ENCODE measurements at places on chromosomes 3 and 15.

DNA sequence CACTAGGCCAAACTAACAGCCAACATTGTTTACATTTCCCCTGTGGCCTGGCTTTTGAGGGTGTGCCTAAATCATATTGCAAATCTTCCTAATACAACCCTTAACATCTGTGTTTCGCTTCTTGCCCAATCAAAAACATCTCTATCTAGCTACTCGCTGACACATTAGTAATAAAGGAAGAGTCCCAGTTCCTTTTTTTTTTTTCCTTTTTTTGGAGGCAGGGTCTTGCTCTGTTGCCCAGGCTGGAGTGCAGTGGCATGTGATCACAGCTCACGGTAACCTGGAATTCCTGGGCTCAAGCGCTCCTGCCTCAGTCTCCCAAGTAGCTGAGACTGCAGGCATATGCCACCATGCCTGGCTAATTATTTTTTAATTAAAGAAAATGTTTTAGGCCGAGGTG, 2.1 kb upstream of the SRPRB start:
- DNase-seq: no peak

DNA sequence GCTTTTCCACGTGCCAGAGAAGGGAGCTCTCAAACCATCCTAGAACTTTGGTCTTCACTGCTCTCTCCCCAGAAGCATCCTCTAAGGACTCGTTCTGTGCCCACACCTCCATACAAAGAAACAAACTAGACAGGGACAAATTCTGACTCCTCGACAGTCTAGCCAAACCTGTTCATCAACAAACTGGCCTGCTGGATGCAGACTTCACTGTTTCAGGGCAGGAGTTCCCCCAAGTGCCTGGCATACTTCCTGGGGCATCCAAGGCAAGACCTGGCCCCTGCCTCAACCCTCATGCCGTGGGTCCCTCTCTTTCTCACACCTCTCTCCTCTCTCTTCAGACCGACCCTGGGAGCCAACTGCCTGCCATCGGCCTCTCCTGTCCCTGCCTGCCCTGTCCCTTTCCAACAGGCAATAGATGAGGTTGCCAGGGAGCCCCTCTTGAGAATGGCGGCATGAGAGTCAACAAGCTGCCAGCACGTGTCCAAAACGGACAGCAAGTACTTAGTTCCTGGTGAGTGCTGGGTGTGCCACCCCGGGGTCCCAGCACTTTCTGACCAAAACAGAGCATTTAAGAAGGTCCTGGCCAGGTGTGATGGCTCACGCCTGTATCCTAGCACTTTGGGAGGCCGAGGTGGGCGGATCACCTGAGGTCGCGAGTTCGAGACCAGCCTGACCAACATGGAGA, 79.1 kb upstream of the HES1 start:
- DNase-seq: no peak

- DNase-seq: no peak
These were observed 263.8 kb downstream of the SLCO3A1 start for GRCh38 chr15:92117261-92117731.

GRCh38 chr3:138845771-138846173, 11.0 kb upstream of the PIK3CB start:
- no peak for DNase-seq

DNA sequence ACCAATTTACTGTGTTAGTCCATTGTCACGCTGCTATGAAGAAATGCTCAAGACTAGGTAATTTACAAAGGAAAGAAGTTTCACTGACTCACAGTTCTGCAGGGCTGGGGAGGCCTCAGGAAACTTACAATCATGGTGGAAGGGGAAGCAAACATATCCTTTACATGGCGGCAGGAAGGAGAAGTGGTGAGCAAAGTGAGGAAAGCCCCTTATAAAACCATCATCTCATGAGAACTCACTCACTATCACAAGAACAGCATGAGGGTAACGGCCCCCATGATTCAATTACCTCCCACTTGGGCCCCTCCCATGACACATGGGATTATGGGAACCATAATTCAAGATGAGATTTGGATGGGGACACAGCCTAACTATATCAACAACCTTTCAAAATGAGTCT, 20.2 kb downstream of the USF3 start:
- DNase-seq: no peak

DNA sequence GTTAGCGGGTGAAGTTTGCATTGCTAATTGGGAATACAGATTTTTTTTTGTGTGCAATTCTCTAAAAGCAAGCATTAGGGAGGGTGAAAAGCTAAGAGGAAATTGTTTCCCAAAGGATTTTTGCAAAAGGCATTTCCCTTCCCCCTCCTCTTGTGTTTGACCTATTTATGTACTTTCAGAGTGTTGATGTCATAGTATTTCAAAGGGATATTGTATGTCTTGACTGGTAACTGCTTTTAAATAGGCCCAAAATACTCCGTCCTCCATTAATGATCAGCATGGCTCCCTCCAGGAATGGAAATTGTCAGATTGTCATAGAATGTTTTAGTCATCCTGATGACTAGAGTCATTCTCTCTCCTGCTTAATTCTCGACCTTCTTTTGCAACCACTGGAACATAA, 32.4 kb downstream of the TRIM71 start:
- DNase-seq: no peak

GRCh38 chr3:116051586-116051985, 393.7 kb downstream of the LSAMP start:
- DNase-seq: no peak

DNA sequence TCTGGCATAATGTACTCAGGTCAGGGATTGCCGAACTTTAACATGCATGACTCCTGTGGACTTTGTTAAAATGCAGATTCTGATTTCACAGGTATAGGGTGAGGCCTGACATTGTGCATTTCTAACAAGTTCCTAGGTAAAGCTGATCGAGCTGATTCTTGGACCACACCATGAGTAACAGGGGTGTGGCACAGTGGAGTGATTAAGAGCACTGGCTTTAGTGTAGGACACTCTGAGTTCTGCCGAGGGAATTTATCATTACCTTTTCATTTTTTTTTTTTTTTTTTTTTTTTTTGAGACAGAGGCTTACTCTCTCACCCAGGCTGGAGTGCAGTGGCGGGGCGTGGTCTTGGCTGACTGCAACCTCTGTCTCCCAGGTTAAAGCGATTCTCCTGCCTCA, 169.3 kb downstream of the ADAMTS9 start:
- no peak for DNase-seq

DNA sequence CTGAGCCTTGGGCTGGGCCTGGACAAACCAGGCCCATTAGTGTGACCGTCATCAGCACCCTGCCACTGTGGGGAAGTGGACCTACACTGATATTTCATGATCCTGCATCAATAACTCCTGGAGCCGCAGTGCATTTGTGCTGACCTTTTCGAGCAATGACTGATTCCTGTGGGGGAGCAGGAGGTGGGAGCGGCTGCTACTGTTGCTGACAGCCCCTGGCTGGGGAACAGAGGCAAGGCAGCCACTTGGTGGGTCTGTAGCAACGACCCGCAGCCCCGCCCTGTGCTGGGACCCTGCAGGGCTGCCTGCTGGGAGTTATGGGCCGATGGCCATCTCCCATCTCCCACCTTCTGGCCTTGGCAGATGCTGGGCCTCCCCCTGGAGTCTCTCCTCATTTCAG, 42.1 kb downstream of the CCDC33 start:
- DNase-seq: no peak

DNA sequence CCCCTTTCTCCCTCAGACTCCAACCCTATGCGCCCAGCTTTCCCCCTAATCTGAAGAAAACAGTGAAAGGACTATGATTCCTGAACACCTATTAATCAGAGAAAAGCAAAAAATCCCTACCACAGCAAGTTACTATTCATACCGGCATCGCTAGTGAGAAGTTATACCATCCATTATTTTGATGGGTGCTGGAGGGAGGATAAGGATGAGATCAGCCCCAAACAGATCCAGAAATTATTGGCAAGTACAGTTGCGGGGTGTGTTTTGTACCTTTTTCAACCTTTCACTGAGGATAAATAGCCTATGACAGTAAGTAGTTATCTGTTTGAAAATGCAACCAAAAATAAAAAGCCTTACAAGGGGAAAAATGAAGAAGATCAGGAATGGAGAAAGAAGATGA, 59.9 kb upstream of the ADAMTS9 start:
- DNase-seq: no peak

- DNase-seq: no peak
These were observed 50.3 kb downstream of the LSM3 start for GRCh38 chr3:14228681-14229470.

DNA sequence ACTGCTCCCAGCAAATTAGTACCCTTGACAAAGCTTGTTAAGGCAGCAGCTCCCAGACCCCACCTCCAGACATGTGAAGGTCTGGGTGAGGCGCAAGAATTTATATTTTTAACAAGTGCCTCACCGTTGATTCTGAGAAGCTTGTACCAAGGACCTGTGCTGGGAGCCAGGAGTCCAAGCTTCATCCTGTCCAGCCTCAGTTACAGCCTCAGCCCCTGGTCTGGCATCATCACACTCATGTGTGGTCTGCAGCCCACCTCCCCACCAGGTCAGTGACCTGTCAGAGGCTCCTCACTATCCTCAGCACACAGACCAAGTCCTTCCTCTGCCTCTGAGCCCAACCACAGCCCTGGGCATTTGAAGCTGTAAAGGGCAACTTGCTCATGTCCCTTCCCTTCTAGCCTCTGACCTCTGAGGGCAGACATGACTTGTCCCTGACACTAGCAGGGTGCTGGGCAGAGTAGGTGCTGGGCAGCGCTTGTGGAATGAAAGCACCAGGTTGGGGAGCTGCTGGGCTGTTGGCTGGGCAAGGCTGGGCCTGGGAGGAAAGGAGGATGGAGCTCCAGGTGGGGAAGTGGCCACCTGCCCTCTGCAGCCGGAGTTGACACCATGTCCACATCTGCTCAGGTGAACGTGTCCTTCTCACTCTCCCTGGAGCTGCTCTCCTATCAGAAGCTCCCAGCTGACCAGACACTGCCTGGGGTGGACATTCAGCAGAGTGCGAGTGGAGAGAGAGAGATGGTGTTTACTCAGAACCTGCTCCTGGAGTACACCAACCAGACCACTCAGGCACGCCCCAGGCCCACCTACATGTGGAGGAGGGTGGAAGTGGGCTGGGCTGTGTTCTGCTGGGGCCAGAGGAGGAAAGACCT, 16.9 kb downstream of the ACAA1 start:
- DNase-seq: no peak

DNA sequence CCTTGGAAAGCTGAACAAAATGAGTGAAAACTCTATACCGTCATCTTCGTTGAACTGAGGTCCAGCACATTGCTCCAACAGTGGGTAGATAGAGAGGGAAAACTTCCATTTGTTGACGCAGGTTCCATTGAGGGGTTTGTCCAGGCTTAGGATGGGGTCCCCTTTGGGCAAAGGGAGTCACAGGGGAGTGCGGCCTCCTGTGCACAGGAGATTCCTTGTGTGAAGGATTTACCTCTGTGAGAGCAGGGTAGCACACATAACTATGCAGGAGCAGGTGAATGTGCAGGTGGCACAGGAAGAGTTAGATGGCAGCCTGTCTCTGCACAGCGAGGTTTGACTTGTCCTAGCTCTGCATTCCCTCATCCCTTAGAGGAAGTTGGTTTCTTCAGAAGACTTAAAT, 139.3 kb downstream of the SNRPN start:
- no peak for DNase-seq

GRCh38 chr3:67998281-67998680, 343.9 kb upstream of the SUCLG2 start:
- DNase-seq: no peak

DNA sequence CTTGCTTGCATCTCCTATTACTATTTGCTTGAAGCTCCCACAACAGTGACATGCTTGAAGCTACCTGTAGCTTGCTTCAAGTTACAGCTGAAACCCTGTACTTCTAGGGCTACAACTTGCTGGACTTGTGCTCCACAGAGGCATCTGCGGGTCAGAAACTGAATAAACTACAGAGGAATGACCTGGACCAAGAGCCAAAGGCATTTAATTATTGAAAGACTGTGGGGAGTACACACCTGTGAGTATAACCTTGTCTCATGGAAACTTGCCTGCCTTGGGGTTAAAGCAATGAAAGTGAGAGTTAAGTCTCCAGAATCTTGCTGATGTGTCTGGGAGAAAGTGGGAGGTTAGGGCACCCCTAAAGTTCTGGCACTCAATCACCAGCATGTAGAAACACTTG, 69.8 kb downstream of the UMPS start:
- DNase-seq: no peak

DNA sequence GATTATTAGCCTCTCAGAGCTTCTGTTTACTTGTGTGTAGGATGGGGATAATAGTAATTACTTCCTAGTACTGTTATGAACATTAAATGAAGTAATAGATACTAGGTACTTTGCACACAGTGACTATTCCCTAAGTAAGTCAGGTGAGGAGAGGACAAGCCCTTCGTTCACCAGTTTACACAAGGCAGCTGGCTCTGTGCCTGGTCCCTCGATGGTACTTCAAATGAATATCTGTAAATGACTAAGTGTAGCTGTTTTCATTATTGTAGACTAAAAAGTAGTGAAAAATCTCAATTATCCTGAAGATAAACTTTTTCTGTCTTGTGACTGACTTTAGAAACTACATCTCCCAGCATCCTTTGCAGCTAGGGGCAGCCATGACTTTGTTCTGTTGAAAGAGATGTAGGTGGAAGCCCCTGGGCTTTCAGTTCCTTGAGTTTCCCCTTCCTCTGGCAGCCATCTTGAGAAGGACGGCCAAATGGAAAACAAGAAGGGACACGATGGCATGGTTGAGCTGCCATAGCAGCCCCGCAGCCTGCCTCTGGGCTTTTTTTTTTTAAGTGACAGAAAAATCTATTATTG, 11.7 kb upstream of the WNT7A start:
- DNase-seq: no peak

- DNase-seq: no peak
These were observed 75.8 kb downstream of the FBN1 start for GRCh38 chr15:48569591-48570302.

- no peak for DNase-seq
These were observed 27.5 kb downstream of the TRIM69 start for GRCh38 chr15:44763848-44764247.

DNA sequence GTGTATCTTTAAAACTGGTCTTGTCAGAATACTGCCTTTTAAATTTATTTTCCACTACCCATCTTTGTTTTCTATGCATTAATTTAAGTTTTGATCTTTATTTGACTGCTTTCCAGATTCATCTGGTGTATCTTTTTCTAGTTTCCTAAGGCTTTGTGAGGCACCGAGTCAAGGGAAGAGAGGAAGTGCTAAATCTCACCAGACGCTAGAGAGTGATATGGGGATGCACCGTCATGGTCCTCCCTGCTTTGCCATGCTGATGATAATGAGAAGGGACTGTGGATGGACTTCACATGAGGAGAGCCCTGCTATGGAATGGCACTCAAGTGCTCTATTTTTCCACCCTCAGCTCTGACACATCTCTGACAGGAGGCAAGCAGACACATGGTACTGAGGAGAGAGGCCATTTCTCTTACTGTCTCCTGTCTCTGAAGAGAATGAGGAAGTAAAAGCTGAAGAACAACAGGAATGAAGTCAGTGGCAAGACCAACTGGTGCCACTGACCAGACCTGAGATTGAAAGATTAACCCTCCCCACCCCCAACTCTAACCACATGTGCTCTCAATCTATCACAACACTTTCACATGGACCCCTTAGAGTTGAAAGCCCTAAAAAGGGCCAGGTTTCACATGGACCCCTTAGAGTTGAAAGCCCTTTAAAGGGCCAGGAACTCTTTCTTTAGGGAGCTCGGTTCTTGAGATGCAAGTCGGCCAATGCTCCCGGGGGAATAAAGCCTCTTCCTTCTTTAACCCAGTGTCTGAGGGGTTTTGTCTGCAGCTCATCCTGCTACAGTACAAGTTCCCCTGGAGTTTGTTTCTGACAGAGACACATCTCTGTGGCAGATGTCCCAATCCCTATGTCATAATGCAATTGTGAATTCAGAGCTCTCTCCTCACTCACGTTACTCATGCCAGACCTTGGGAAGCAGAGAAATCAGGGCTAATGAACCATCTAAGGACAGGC, at the start of gene IQCF2:
TSS of gene IQCF2 (plus strand) at position 913 of the 963 bp plus-strand sequence. CDS start 52 bp downstream, outside the sequence.
- no peak for DNase-seq
